Muscle of arm (tissue), 14 donors: ENCODE measurements at places on chromosomes 11 and 22. TPM values are rescaled to one million over a fixed set of nuclear protein-coding genes. Genes with fewer than 3 reads are reported as not detected.

DNA sequence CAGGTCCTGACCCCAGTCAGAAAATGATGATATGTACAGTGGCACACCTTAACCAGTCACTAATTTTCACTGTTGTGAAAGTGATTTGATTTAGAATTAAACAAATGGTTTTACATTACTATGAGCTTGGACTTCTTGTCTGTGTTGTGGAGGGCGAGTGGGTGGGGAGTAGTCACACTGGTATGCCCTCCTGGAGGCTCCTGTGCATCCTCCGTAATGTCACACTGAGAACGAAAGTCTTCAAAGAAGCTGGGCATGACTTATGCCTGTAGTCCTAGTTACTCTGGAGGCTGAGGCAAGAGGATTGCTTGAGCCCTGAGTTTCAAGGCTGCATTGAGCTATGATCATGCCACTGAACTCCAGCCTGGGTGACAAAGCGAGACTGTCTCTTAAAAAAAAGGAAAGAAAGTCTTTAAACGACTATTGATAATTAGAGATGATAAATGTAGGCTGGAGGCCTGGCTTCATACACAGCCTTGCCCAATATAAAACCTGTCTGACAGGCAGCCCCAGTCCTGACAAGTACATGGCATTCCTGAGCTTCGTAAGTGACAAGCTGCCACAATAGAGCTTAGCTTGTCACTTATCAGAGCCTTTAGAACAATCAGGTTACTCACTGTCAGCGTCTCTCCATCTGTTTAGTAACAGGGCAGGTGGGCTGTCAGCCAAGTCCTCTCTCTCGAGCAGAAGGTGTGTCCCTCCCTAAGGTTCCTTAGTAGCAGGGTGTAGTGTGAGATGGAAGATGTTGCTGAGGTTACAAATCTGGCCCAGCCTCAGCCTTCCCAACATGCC, 5.0 kb upstream of the LIMK2 start:
- DNase-seq = no peak

- DNase-seq = no peak
Measured at GRCh38 chr11:123587044-123587443, 67.4 kb downstream of the SCN3B start.

DNA sequence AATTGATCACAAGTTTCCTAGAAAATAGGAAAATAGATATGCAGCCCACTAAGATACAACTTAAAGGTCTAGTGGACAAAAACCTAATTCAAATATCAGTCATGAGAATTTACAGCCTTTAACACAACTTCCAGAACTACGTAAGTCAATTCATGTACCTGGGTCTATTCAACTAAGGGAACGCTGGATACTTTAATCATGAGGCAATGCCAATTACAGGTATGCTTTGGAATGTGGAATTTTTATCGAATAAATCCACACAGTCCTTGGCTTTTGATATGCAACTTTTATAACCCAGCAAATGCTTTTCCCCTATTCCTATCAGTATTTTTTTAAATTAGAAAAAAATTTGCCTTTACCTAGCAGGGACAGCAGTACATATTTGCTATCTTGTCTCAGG, 289.5 kb upstream of the FAT3 start:
- no peak for DNase-seq

DNA sequence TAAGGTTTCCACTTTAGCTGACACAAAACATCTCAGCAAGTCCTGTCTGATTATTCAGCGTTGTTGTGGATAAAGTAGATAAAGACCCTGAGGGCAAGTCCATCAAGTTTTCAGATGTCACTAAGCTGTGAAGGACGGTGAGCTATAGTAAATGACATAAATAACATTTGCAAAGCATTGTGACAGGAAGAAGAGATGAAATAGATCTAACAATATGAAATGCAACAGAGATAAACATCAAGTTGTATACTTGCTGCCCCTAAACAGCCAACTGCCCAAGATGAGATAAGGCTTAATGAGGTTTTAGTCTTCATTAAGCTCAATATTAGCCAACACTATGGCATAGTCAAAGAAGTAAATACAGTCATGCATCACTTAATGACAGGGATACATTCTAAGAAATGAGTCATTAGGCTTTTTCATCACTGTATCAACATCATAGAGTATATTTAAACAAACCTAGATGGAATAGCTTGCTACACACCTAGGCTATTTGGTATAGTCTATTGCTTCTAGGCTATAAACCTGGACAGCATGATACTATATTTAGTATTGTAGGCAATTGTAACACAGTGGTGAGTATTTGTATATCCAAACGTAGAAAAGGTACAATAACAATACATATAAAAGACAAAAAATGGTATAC, 625.1 kb upstream of the ANO5 start:
- DNase-seq = no peak

DNA sequence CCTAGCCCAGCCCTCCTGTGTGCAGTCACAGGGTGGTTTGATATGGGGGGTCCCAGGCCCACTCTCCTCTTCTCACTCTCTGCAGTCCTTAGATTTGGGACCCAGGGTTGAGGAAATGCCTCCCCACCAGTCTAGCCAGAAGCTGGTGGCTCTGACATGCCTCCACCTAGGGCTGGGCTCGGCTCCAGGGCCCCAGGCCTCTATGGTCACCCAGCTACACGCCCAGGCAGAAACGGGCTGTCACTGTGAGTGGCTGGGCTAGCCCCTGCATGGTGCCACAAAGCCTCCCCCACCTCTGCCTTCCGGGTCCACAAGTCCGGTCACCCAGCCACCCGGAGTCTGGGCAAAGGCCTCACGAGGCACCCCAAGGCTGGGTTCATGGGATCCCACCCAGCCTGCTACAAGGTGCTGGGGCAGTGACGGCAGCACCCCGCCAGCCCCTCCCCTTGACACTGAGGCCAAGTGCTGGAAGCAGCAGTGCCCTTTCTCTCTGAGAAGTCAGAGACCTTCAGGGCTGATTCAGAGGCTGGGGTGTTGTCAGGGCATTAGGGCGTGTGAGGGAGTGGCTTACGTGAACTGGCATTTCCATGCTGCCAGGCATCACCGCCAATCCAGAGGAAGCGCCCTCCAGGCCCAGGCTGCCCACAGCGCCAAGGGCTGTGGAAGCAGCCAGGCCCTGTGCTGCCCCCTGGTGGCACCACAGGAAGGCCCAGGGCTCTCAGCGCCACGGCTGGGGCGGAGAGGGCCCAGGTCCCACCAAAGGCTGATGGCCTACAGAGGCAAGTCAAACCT, 638 bp upstream of the PITPNM1 start:
- DNase-seq = peak; percentile 80

GRCh38 chr11:2929950-2930703, 907 bp upstream of the PHLDA2 start:
- DNase-seq = no peak

Gene SDHAF2
- polyA plus RNA-seq = 30.2 TPM

DNA sequence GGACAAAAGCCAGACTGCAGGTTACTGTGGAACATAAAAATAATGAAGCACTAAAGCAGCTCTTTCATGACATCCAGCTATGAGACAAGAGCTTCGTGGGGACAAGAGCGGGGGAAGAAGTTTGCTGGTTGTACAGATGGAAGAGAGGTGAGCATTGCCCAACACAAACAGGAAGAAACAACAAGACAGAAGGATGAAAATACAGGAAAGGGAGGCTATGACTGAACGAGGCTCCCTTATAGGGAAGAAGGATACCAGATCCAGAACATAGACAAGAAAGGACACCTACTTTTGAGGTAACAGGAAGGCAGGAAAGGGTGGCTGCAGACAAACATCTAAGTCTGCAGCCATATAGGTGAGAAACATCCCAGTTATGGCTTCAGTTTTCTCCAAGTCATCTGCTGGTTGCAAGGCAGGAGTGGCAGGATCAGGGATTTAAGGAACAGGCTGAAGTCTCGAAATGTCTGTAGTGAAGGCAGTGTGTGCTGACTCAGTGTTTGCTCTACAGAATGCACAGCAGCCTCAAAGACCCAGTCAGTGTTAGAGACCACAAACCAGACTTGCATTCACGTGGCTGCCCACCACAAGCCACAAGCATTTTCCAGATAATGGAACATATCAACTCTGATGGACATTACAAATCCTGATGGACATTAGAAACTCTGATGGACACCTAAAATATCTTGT, 1.9 kb downstream of the CLTCL1 start:
- DNase-seq = no peak

DNA sequence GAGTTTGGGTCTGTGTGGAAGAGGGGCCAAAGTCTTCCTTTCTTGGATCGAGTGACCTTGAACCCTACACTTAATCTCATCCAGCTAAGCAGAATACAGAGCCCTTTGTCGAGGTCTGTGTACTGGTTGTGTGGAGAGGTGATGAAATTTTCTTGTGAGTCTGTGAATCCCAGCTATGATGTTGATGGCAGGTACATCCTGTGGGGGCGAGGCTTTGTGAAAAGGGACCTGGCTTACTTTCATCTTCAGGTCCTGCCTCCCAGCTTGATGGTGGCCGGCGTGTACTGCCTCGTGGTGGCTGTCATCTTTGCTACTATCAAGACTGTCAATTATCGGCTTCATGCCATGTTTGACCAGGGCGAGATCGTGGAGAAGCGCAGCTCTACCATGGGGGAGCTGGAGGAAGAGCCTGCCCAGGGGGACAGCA, 1.0 kb downstream of the PCNX3 start:
- no peak for DNase-seq

Gene FIBIN
- 62.5 TPM for polyA plus RNA-seq

Gene APOBEC3G
- not detected for polyA plus RNA-seq

GRCh38 chr11:35415487-35415886, 3.9 kb downstream of the SLC1A2 start:
- no peak for DNase-seq

Gene GANAB
- 186 TPM for polyA plus RNA-seq

Gene HEPHL1
- polyA plus RNA-seq = 0.03 TPM

DNA sequence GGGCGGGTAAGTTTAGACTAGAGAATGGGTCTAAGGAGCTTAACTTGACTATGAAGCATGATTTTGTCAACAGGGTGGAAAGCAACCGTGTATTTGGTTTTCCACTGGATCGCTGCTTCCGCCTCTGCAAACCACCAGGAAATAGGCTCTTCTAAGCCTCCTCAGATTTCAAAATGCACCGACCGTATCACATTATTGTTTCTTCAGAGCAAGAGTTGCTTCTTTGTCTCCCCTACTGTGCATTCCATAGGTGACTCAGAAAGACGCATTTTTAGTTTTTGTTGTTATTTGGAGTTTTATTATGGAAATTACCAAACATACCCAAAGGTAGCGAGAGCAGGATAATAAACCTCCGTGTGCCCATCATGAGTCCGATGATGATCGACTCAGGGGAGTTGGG, 64.3 kb upstream of the RASD2 start:
- DNase-seq = no peak

Gene KRTAP5-8
- not detected for polyA plus RNA-seq

Gene RAB38
- 0.98 TPM for polyA plus RNA-seq

DNA sequence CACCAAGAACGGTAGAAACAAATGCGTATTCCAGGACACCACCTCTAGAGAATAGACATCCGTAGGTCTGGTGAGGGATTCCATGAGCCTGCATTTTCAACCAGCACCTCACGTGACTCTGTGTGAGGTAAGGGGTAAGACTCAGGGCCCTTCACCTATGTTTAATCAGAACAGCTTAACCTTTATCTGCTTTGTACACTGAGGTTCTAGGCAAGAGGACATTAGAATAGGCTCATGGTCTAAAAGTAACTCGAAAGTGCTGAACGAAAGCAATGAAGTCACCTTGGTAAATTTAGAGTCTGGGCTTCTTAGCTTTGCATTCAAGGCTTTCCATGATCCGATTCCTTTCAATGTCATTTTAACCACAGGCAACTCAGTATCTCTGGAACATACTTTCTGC, 270.5 kb upstream of the CADM1 start:
- no peak for DNase-seq

Gene SAA1
- not detected for polyA plus RNA-seq

Gene IRAG1
- polyA plus RNA-seq = 5.9 TPM

Gene PIWIL4
- 5.0 TPM for polyA plus RNA-seq

GRCh38 chr11:87894961-87895360, 280.3 kb downstream of the RAB38 start:
- DNase-seq = no peak

Gene FGF4
- 6.6 TPM for polyA plus RNA-seq

GRCh38 chr11:76252631-76253070, 46.3 kb upstream of the WNT11 start:
- DNase-seq = no peak

- DNase-seq = no peak
Measured at GRCh38 chr11:7538466-7539454, 25.0 kb downstream of the PPFIBP2 start.

DNA sequence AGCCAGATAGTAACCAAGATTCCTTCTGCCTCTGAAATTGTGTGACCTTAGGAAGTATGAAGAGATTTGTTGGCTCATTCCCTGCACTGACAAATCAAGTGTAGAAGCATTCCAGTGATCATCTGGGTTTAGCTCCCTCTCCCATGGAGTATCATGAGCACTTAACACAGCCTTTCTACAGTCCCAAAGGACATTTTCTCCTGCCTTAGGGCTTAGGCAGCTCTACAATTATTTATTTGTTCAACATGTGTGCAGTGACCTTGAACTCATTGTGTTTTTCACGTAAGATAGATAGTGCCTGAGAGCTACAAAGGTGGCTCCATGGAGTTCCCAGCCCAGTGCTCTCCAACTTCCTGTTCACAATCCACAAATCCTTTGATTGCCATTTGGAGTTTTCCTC, 94.8 kb upstream of the FAT3 start:
- DNase-seq = no peak

GRCh38 chr11:43576803-43577521, 103.6 kb upstream of the HSD17B12 start:
- no peak for DNase-seq

- no peak for DNase-seq
Measured at GRCh38 chr11:64582885-64583284, 8.1 kb upstream of the SLC22A12 start.

Gene ANO1
- 33.6 TPM for polyA plus RNA-seq

- DNase-seq = no peak
Measured at GRCh38 chr11:83285151-83285770, 906 bp downstream of the CCDC90B start.

Gene ASCL2
- polyA plus RNA-seq = 0.13 TPM

- DNase-seq = no peak
Measured at GRCh38 chr11:100759106-100759505, 72.0 kb downstream of the ARHGAP42 start.

GRCh38 chr11:29584342-29584741, 432.5 kb downstream of the KCNA4 start:
- no peak for DNase-seq

Gene NTM
- polyA plus RNA-seq = 14.2 TPM

- DNase-seq = peak; percentile 54
Measured at GRCh38 chr11:66070604-66071380, 720 bp downstream of the PACS1 start.

- DNase-seq = no peak
Measured at GRCh38 chr11:98729118-98729517, 291.6 kb upstream of the CNTN5 start.

GRCh38 chr11:128908391-128909246, 17.5 kb downstream of the KCNJ5 start:
- DNase-seq = peak; percentile 40

Gene FXYD2
- polyA plus RNA-seq = 2.7 TPM
